ENCODE measurements at places on chromosomes 7 and 10. TPM values are rescaled to one million over a fixed set of nuclear protein-coding genes. Genes with fewer than 3 reads are reported as not detected.

DNA sequence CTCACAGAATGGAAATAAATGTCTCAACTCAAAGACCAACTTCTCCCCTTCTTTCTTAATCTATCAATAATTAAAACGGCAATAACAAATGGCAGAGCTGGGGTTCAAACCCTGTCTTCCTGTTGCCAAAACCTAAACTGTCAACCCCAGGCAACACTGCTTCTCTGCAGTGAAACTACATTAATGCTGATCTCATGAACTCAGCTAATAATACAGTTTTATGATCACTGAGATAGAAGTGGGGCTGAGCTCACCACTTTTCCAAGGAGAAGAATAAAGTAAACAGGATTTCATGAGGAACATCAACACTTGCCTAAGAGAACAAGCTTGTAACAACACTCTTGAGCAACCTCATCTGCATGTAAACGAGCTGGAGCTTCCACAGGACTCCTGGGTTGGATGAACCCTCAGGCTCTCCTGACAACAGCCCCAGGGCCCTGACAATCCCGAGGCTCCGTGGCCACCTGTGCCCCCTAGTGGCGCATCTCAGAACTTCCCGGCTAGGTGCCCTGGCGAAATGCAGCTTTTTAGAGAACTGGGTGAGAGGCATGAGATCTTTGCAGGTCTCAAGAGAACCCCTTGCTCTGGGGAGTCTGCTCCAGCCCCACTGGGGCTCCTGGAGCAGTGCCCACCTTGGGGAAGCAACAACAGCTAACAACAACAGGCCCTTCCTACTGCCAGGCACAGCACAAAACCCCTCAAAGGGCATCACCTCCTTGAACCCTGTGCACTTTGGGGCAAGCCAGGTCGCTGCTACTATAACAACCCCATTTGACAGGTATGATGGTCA is 169.3 kb downstream of the SH3PXD2A start:
- H3K4me1 ChIP-seq: no peaks in the 10 kb centered on the region
- H3K4me3 ChIP-seq: no peak overlapping the region
- H3K27ac ChIP-seq: no peak overlapping the region
- no peaks in the 10 kb centered on the region for H3K27me3 ChIP-seq

PHTF2 gene
- total RNA-seq: 21.4 TPM

DNA sequence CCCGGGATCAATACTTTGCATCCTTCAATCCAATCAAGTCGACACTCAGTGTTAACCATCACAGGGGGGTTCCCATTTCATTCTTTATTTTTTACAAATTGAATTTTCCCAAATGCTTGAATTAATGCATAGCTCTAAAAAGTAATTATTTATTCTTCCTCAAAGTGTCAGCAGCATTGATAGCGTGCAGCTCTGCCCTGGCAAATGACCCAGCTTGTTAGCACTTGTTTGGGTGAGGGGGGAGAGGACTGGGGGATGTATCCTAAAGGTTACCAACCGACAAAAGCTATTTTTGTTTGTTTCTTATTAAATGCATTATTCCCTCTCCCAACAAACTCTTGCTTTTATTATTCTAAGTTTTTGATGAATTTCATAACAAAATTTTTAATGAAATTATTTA is 27.0 kb upstream of the ELMO1 start:
- H3K4me1 ChIP-seq: peaks cover 15% of the 10 kb centered on the region
- no peak overlapping the region for H3K27ac ChIP-seq
- H3K36me3 ChIP-seq: no peaks in the 10 kb centered on the region
- H3K27me3 ChIP-seq: no peaks in the 10 kb centered on the region
- no peak for DNase-seq
- H3K4me3 ChIP-seq: no peak overlapping the region

CCDC172 gene
- total RNA-seq: not detected

SEC24C gene
- total RNA-seq: 95.5 TPM

HOXA4 gene
- total RNA-seq: 8.1 TPM

HOXA5 gene
- 21.4 TPM for total RNA-seq

DNA sequence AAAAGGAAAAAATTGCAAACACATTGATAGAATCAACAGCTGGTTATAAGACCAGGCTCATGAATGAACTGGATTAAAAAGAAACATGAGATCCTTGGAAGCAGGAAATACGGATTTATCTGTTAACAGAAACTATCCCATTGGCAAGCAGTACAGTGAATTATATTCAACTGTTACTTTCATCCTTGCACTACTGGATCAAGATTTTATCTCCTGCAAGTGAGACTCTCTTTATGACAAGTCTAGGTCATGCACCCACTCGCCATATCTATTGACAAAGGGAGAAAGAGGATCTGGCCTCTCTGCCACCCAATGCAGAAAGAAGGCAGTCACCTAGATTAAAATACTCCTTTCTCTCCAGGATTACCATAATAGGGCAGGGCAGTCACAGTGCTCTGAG is 41.4 kb downstream of the CSTF2T start:
- no peaks in the 10 kb centered on the region for H3K36me3 ChIP-seq
- peaks cover 3% of the 10 kb centered on the region for H3K4me1 ChIP-seq
- DNase-seq: no peak
- no peaks in the 10 kb centered on the region for H3K27me3 ChIP-seq

POT1 gene
- 21.8 TPM for total RNA-seq

SND1 gene
- 249 TPM for total RNA-seq

GRCh38 chr7:22601812-22602565 is 102.0 kb upstream of the STEAP1B start:
- H3K36me3 ChIP-seq: no peaks in the 10 kb centered on the region
- no peaks in the 10 kb centered on the region for H3K27me3 ChIP-seq
- peak overlapping the region; percentile 71 for H3K27ac ChIP-seq

- no peaks in the 10 kb centered on the region for H3K36me3 ChIP-seq
- no peak overlapping the region for H3K4me3 ChIP-seq
- H3K27ac ChIP-seq: no peak overlapping the region
- no peak for DNase-seq
- no peaks in the 10 kb centered on the region for H3K4me1 ChIP-seq
- peaks cover 7% of the 10 kb centered on the region for H3K27me3 ChIP-seq
These were observed 75.0 kb downstream of the NEURL1 start for GRCh38 chr10:103568505-103568904.

SLIT1 gene
- 0.05 TPM for total RNA-seq

DNA sequence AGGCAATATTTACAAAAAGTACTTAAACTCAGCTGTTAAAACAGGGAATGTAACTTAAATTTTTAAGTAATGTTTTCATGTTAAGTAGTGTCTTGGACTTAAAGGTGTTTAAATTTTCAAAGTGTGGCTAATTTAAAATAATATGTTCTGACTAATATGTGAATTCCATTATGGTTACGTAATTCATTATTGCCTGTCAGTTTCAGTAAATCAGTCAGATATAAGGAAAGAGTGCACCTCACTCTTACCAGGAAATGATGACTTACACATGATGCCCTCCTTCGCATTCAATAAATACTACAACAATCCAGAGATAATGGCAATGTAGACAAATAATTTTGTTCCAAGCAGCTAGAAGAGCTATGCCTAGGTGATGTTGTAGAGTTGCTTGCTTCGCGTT is 69.0 kb upstream of the WNT16 start:
- no peak for DNase-seq
- no peaks in the 10 kb centered on the region for H3K4me1 ChIP-seq
- H3K27ac ChIP-seq: no peak overlapping the region
- H3K36me3 ChIP-seq: no peaks in the 10 kb centered on the region
- no peak overlapping the region for H3K4me3 ChIP-seq

CLCN1 gene
- total RNA-seq: not detected

TRIM24 gene
- total RNA-seq: 25.4 TPM

ZNF467 gene
- 6.5 TPM for total RNA-seq

DNA sequence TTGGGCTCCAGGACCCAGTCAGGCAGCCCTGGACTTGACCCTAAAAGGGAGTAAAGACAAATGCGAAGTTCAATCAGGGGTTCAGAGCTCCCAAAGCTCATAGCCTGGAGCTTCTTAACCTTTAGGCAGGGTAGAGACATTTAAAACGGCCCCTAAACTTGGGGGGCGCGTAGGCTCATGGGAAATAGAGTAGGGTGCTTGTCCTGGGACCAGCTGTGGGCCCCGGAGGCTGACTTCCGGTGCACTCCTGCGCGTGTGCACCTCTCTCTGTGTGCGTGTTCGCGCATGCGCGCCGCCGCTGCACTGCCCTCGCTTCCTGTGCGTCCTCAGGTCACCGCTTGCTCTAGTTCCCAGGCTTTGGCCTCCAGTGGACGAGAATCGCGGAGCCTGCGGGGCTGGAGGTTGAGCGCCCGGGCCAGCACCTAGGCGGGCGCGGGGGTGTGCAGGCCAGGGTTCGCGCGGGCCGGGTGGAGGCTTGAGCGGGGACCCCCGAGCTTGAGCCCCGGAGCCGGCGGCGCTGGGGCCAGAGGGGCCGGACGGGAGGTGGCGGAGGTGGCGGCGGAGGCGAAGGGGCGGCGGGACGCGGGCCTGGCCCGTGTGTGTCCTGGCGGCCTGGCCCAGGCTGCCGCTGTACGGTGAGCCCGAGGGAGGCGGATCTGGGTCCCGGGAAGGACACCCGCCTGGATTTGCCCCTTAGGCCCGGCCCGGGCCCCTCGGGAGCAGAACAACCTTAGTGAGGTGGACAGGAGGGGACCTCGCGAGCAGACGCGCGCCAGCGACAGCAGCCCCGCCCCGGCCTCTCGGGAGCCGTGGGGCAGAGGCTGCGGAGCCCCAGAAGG is at the start of gene RBAK:
RBAK (plus strand) TSS at position 303 of the 839 bp plus-strand sequence. CDS start 2,217 bp downstream, outside the sequence.
- H3K36me3 ChIP-seq: peaks cover 6% of the 10 kb centered on the region
- H3K27me3 ChIP-seq: no peaks in the 10 kb centered on the region
- peak within 1 kb of the TSS; percentile 74 for H3K27ac ChIP-seq
- H3K4me3 ChIP-seq: peak within 1 kb of the TSS; percentile 68
- peaks cover 2% of the 10 kb centered on the region for H3K4me1 ChIP-seq

GRCh38 chr10:31707093-31708039 is 221.3 kb downstream of the ARHGAP12 start:
- H3K36me3 ChIP-seq: no peaks in the 10 kb centered on the region
- H3K27ac ChIP-seq: peak overlapping the region; percentile 98
- H3K4me3 ChIP-seq: peak overlapping the region; percentile 16
- DNase-seq: peak; percentile 96

EIF4H gene
- 434 TPM for total RNA-seq

DNA sequence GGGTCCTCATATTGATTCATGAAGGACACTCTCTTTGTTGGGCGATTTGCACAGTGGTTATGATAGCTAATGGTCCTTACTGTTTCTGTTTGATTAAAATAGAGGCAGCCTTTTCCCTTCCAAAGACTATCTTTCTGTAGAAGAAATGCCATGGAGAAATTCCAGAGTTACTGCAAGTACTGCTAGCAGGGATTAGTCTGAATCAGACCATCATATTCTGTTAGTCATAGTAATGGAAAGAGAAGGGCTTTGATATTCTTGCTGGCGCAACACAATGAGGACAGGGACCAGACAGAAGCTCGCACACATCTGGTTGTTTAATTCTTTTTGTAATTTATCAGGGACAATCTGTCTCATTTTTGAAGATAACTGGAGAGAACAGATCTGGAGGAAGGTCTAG is 304.5 kb upstream of the FZD8 start:
- no peak overlapping the region for H3K27ac ChIP-seq
- H3K36me3 ChIP-seq: no peaks in the 10 kb centered on the region
- H3K4me3 ChIP-seq: no peak overlapping the region
- DNase-seq: no peak
- peaks cover 4% of the 10 kb centered on the region for H3K27me3 ChIP-seq
- H3K4me1 ChIP-seq: no peaks in the 10 kb centered on the region

DNA sequence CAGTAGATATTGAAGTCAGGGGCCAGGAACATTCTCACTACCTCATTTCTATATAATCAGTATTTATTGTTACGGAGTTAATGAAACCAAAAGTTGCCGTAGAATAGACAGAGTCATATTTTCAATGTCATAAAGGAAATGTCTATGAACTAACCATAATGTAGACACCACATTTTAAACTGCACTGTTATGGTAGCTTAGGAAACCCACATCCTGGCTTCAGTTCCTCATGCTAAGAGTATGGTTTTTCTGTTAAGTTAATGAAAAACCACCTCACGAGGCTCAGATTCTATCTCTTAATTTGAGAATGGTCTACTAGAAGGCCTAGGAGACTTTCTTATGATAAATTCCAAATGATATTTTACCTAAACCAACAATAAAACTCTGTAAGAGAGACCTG is 166.5 kb downstream of the TMEM26 start:
- no peak overlapping the region for H3K4me3 ChIP-seq
- no peaks in the 10 kb centered on the region for H3K27me3 ChIP-seq
- DNase-seq: no peak
- peaks cover 9% of the 10 kb centered on the region for H3K4me1 ChIP-seq

PAPSS2 gene
- 93.2 TPM for total RNA-seq

TMEM130 gene
- total RNA-seq: not detected

DNA sequence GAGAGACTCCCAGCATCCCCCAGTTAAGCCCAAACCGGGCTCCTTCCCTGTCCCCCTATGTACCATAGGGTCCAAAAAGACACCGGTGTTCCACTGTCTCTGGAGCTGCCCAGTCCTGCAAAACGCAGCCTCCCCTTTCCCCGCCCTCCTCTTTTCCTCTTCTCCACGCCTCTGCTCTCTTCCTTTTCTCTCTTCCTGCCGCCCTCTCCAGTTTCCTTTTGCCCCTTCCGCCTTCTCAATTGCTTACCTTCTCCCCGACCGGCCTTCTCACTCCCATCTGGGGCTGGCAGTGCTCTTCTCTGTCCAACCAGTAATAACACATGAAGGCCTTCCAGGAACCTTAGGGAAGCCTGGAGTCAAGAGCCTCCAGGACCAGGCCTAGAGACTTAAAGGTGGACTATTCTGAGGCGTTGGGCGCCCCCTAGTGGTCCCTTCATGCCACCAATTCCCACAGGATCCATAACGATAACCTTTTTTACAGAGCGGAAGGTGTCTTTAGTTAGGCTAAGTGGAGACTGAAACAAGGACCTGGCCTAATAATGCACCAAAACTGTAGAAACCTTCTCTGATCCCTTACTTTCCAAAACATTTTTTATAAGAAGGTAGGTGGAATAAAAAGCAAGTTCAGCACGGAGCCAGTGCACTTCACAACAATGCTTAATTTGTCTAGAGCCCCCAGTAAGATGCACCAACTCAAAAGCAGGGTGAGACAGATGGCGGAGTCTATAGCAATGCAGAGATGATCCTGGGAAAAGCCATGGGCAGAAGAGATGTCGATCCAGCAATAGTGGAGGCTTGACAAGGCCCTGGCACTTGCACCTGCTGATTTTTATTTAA is 27.2 kb upstream of the MSRB2 start:
- H3K4me1 ChIP-seq: no peaks in the 10 kb centered on the region
- H3K27me3 ChIP-seq: no peaks in the 10 kb centered on the region
- H3K27ac ChIP-seq: no peak overlapping the region
- DNase-seq: peak; percentile 65

- H3K4me1 ChIP-seq: peaks cover 22% of the 10 kb centered on the region
- no peaks in the 10 kb centered on the region for H3K27me3 ChIP-seq
- DNase-seq: peak; percentile 87
- H3K36me3 ChIP-seq: no peaks in the 10 kb centered on the region
- no peak overlapping the region for H3K4me3 ChIP-seq
These were observed 23.6 kb downstream of the ST8SIA6 start for GRCh38 chr10:17430647-17431355.

AGR2 gene
- not detected for total RNA-seq

DOCK4 gene
- total RNA-seq: 164 TPM

EVX1 gene
- not detected for total RNA-seq
